ENCODE measurements at places on chromosomes 1 and 21. TPM values are rescaled to one million over a fixed set of nuclear protein-coding genes. Genes with fewer than 3 reads are reported as not detected.

The BATF3 gene
- total RNA-seq: 0.59 TPM

The KLHDC9 gene
- 1.1 TPM for total RNA-seq

The KRTAP12-2 gene
- total RNA-seq: not detected

The TNFRSF1B gene
- total RNA-seq: 22.3 TPM

The TMEM125 gene
- total RNA-seq: not detected
